ENCODE measurements at places on chromosomes 6 and 20. TPM values are rescaled to one million over a fixed set of nuclear protein-coding genes. Genes with fewer than 3 reads are reported as not detected.

KHDRBS2 gene
- not detected for total RNA-seq

C20orf144 gene
- not detected for total RNA-seq

DNA sequence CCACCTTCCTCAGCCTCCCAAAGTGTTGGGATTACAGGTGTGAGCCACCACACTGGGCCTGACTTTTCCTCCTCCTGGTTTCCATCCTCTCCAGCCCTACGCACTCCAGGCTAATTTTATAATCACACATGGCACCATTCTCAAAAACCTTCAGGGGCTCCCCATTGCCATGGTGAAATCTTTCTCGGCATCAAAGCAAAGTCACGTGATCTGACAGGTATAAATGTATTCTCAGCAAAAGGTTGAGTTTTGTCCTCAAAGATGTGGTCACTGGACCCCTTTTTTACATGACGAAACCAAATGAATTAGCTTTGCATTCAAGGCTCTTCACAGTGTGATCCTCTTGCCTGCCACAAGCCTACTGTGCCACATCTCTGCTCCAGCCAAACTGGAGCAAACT, 15.5 kb downstream of the ARMC12 start:
- no peak for DNase-seq

GRCh38 chr6:168021581-168021980, 24.1 kb downstream of the KIF25 start:
- no peak for DNase-seq

RIMS4 gene
- 0.32 TPM for total RNA-seq

GRCh38 chr6:67881706-67882065, 753.4 kb upstream of the ADGRB3 start:
- no peak for DNase-seq

GRCh38 chr20:53961527-53961926, 108.9 kb downstream of the BCAS1 start:
- DNase-seq = no peak

TPD52L1 gene
- total RNA-seq = 409 TPM

GRCh38 chr6:135146162-135146934, 34.8 kb upstream of the MYB start:
- no peak for DNase-seq
